ENCODE measurements at places on chromosomes 4 and X.
A peak's percentile ranks its signal among the peaks of the same experiment; 100 is the strongest.

DNA sequence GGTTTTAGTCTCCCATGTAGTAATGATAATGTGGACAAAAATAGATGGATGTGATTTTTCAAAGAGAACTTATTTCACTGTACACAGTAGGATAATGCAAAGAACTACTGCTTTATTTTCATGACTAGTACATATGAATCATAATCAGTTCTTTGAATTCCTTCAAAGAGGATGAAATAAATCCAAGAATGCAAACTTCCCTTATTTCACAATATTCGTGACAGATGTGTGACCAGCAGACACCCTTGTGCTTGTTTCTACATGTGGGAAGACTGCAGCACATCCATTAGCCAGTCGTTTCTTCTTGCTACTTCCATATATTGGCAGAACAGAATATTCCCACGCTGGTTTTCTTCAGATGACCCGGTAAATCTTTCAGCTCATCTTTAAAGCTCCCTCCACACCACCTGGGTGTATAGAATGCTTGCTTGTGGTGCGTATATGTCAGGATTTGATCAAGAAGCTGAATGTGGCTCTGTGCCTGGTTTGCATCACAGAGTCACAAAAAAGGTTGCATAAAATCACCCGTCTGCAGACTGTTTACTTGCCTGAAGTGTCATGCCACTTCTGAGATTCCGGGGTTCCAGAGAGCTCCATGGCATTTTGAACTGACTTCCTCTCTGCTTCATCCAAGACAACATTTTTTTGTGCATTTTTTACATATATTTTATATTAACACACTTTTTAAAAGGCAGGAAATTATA is 47.7 kb upstream of the FAT4 start:
- no peak for DNase-seq

DNA sequence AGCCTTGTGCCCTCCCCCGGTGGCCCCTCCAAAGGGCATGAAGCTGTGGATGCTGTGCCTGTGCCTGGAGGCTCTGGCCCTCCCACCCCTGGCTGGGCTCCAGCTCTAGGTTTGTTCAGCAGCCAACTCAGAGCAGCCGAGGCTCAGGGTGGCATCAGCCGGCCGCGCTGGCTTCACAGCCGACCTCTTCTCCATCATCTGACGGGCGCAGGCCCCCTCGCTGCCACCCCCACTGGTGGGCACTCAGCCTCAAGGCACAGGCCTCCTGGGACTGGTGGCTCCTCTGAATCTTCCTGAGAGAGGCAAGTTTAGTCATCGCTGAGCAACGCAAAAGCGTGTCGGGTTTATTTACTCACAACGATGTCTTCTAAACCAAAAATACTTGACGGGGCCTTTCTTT is 46.0 kb downstream of the PCGF3 start:
- no peak for DNase-seq

- DNase-seq, result no peak
Measured at GRCh38 chrX:7235071-7235470, 87.1 kb upstream of the PUDP start.

- peak; percentile 62 for DNase-seq
Measured at GRCh38 chr4:78776729-78777575, 802 bp downstream of the BMP2K start.

DNA sequence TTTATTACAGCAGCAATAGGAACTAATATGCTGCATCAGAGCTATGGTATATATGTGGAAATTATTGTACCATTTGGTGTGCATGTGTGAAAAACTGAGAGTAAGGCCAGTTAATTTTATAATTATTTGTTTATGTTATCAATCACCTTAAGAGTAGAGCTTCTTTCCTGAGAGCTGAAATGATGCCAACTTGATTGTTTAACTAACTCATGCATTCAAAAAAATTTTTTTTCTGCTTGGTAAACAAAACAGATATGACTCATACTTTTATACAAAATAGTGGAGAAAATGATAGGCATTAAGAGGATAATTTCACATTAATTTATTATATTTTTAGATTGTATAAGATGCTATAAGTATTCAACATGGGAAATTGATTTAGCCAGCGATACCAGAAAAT is 622.7 kb downstream of the RAPGEF2 start:
- no peak for DNase-seq

DNA sequence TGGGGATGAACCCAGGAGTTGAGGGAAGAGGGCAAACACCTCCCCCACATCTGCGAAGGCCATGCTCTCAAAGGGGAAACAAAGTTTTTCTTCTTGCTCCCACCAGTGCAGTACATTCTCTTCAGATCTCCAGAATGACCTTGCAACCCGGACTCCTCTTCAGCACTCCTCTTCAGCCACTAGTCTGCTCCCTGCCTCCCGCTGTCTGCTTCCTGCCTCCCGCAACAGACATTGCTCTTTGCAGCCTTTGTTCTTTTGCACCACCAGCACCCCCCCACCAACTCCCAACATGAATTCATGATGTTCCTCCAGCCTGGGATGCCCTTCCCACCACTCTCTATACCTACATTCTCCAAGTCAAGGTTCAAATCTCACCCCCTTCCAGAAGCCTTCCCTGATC is 32.1 kb downstream of the UTP14A start:
- no peak for DNase-seq

GRCh38 chr4:88043001-88043400 is 35.6 kb downstream of the PKD2 start:
- no peak for DNase-seq

- peak; percentile 20 for DNase-seq
Measured at GRCh38 chr4:52376132-52376704, 282.9 kb downstream of the USP46 start.

DNA sequence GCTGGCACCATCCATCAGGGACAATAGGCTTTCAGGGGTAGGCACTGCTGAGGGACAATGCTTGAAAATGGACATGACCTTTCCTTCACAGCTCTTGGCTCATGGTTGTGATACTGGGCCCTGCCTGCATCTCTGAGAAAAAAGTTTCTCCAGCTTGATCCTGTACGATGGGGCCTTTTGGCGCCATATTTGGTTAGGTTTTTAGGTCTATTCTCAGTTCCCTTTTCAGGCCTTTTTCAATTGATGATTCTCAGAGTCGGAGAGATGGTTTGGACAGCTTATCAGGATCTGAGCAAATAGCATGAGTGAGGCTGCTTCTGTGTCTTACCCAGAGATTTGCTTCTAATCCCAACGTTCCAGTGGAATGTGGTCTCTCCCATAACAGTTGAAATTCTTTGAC is 141.6 kb downstream of the ZNF518B start:
- DNase-seq, result no peak

- DNase-seq, result no peak
Measured at GRCh38 chr4:14000091-14000814, 372.7 kb upstream of the BOD1L1 start.

- DNase-seq, result no peak
Measured at GRCh38 chrX:3428792-3429191, 82.3 kb upstream of the MXRA5 start.

GRCh38 chr4:88439161-88439760 is 17.7 kb upstream of the HERC5 start:
- DNase-seq, result no peak

DNA sequence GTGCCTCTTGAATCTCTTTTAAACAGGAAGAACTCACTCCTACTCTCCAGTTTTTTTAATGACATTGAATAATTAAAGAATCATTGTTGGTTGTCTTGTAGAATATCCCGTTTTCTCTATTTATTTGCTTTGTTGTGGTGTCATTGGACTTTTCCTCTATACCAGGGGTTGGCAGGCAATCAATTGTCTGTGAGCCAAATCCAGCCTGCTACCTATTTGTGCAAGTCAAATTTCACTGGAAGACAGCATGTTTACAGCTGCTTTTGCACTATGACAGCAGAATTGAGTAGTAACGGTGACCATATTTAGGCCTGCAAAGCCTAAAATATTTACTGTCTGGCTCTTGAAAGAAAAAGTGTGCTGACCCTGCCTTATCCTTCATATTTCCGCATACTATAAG is 34.8 kb downstream of the POLA1 start:
- no peak for DNase-seq

DNA sequence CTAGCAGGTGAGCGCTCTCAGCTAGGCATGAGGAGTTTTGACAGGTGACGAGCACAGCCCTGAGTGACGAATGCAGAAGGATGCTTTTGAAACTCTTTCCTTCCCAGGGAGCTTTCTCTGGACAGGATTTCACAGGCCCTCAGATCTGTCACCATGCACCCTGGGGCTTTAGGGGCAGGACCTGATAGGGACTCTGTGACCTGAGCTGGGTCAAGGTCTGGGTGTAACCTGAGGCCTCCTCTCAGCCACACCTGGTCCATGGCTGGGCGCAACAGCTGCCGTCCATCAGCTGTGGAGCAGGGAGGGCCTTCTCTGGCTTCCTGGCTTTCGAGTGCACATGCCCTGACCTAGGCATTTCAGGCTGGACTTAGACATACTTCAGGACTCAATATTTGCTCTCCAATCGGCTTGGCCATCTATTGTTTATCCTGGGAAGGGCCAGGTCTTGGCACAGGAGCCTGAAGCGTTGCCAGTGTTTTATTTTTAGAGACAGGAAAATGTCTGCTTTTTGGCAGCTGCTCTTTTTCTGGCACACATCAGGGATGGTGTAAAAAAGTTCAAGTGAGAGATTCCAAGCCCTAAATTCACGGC is 56.4 kb downstream of the C4orf51 start:
- no peak for DNase-seq
